Fibroblast of skin of scalp (primary cell): ENCODE measurements at places on chromosomes 4 and X.
A peak's percentile ranks its signal among the peaks of the same experiment; 100 is the strongest.

DNA sequence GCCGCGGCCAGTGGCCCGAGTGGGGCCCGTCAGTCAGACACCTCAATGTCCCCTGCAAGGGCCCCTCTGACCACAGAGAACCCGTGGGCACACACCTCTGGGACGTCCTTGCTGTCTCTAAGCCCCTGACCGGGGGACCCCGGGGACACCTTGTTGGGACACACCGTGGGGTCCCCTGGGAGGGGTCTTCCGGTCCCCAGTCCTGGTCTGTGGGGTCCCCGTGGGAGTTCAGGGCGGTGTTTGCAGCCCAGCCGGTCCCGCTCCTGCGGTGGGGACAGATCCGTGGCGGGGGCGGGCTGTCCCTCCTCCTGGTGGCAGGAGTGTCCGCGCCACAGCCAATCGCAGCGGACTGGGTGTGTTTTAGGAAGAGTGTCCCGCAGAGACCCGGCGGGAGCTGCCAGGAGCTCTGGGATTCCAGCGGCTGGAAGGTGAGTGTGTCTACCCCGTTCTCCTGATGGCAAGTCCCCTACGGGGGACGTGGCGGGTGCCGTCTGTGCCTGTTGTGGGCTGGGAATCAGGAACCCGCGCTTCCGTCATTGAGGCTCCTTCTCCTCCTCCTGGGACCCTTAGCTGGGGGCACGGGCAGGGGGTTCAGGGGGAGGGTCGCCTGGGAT, 5.1 kb upstream of the PLCXD1 start:
- DNase-seq = peak; percentile 60

- DNase-seq = no peak
Observed at GRCh38 chr4:7118013-7118832, 50.4 kb upstream of the GRPEL1 start.

DNA sequence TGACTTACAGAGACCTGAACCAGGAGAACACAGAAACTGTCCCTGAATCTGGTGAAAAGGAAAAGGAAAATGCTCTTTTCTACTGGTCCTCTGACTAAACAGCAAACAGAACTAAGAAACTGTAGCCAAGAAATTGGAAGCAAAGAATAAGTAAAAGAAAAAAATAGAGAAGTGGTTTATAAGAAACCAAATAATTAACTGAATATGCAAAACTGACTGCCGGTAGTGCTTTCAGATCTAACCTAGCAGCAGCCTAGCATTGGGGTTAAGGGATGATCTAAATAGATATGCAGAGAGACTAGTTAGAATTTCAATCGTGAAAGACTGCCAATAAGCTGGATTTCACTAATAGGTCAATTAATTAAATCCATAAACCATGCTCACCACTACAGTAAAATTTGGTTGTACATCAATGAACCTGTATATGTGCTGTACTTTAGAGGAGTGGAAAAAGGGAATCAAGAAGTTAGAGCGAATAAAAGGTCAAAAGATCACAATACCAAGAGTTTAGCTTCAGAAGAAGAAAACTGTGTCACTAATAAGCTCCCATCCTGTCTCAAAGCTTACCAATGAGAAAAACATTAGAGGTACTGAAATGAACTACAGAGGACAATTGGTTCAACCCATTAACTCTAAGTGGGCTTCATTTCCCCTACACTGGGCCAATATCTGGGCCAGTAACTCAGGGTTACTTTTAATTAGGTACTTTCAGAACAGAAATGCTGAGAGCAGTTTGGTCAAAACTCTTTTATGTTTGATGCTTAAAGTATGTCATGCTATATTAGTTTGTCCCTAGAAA, 53.6 kb downstream of the KLHL13 start:
- no peak for DNase-seq

DNA sequence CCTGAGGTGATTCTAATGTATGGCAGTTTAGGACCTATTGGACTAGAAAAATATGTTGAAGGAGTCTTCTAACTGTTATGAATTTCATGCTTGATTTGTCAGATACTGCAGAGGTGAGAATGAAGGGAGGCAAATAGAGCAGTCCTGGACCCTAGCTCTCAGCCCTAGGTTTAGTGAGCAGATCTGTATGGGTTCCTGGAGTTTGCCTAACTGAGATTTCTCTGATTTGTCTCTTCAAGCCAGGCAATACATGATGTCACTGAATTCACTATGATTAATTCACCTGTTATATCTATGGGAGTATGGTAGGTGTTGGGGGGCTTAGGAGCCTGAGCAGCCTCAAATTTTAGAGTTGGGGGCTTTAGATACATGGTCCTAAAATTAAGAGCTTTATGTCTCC, 2.6 kb downstream of the MND1 start:
- no peak for DNase-seq

- no peak for DNase-seq
Observed at GRCh38 chr4:24010994-24011393, 121.1 kb upstream of the PPARGC1A start.

- DNase-seq = no peak
Observed at GRCh38 chr4:99677161-99677560, 19.5 kb upstream of the C4orf54 start.

DNA sequence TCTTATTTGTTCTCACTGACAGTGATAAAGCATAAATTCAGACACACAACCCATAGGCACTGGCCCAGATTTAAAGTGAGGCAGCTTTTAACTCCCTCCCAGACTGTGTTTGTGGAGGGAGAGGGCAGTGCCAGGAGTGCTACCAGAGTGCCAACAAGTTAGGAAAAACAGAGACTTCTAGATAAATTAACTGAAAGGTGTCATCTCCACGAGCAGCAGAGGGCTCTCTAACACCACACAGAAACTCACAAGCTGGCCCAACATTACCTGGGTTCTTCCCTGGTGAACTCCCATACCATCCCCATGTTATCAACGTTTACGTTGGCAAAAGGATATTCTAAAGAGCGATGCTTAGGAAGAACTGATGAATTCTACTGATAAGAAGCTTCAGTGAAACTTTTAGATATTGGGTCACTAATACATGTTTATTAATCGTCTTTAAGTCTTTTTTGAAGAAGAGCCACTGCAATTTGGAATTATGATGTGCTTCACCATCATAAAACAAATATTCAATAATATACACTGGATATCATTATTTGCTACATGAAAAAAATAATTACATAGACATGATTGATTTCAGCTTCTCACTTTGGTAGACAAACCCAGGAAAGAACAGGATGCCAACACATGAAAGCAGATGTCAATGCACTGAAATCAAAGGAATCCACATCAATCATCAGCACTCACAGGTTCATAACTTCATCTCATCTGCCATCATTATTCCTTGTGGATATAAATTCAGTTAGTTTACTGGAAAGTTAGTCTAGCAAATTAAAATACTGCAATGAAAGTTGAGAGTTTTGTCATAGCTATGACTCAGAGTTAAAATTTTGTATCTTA, 121.2 kb upstream of the NAP1L5 start:
- DNase-seq = peak; percentile 43

GRCh38 chr4:26510334-26510964, 20.2 kb upstream of the CCKAR start:
- DNase-seq = no peak

DNA sequence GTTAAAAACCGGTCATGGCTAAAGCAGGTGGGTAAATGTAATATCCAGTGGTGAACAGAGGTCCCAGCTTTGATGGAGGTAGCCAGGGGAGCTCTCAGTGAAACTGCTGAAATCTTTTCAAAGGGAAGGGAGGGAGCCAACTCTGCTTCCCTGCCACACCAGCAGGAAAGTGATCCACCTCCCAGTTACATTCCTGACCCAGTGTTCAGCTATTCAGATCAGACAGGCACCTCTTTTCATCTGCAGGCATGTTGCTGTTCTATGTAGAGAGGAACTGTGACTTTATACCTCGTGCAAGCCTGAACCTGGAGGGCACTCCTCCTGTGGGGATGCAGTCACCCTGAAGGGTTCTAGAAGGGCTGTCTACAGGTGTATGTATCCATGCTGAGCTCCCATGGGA, 37.6 kb downstream of the DCLK2 start:
- DNase-seq = no peak

DNA sequence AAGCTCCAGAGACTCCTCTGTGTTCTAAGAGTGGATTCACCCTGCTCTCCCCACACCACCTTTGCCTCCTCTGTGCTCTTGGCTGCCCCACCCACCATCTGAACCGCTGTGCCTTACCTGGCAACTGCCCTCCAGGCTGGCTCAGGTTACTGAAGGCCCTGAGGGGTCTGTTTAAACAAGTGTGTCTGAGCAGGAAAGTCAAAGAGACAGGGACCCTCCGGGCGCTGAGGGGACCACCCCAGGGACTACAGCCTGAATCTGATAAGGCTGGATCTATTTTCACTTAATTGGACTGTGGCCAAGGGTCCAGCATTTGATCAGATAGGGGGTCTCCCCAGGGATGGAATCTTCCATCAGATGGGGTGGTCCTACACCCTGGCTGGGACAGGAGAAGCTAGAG, 10.4 kb upstream of the MSX1 start:
- no peak for DNase-seq

DNA sequence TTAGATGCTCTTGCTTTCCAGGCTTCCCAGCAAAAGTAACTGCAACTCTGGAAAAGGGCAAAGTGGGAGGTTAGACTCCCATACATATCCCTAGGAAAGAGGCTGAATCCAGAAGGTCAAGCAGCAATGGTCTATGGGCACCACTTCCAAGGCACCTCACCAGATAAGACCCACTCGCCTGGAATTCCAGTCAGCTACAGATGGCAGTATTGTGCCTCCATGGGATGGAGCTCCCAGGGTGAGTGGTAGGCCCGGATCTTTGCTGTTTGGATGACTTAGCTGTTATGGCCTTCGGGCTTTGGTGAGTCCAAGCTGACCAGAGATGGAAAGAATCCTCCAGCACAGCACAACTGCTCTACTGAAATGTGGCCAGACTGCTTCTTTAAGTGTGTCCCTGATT, 688.0 kb downstream of the PCDH19 start:
- DNase-seq = no peak

- peak; percentile 1 for DNase-seq
Observed at GRCh38 chr4:37471971-37472370, 214.2 kb downstream of the RELL1 start.

DNA sequence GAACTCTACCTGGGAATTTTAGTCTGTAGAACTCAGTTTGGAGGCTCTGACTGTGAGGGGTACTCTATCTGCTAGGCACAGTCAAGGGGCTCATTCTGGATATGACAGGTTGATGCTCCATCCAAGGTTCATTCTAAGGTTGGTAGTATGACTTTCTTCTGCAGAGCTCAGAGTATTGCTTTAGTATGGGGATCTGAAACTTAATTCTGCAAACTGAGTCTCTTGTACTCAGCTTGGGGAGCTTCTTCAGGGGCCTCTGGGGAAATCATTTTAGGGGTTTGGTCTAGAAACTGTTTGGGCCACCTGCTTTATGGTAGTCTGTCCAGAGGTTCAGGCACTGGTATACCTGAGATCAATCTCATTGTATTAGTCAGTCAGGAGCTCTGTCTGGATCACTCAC, 9.7 kb upstream of the TSR2 start:
- DNase-seq = no peak

DNA sequence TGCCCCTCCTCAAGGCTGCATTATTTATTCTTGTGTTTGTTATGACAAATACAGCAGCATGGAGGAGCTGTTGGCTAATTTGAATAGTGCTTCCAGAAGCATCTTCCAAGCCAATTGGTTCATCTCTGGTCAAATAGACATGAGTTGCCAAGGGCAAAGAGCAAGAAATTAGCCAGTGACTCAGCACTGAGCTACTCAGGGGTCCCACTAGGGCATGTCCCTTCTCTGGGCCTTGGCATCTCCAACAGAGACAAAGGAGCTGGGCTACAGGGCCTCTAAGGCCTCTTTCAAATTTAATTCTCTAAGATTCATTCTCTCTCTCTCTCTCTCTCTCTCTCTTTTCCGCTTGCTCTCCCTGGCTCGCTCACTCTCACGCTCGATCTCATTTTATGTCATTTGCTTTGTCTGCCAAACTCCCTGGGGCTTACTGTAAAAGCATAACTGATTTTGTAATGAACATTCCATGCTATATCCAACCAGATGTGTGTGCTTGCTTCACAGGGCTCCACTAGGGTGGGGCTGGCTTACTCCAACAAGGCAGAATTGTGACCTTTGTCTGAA, 86.7 kb upstream of the MAGEA4 start:
- peak; percentile 92 for DNase-seq

- no peak for DNase-seq
Observed at GRCh38 chrX:100883654-100884053, 9.5 kb upstream of the NOX1 start.

- no peak for DNase-seq
Observed at GRCh38 chr4:170227928-170228327, 138.2 kb upstream of the AADAT start.

GRCh38 chr4:6495736-6496135, 23.3 kb upstream of the PPP2R2C start:
- DNase-seq = no peak

DNA sequence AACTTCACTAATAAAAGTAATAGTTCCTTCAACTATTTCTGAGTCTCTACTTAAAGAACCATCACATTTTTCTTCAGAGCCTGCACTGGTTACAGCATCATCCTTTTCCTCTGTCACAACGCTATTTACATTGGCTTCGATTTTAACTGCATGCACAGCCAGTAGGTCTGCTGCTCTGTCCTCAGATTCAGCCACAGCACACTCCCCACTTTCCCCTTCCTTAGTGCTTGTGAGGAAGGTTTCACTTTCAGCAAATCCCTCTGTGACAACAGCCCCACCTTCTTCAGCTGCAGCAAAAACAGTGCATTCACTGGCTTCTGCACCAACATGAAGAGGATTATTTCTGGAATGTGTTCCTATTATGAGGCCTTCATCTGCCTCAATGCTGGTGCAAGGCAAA, 25.7 kb downstream of the BOD1L1 start:
- DNase-seq = no peak

DNA sequence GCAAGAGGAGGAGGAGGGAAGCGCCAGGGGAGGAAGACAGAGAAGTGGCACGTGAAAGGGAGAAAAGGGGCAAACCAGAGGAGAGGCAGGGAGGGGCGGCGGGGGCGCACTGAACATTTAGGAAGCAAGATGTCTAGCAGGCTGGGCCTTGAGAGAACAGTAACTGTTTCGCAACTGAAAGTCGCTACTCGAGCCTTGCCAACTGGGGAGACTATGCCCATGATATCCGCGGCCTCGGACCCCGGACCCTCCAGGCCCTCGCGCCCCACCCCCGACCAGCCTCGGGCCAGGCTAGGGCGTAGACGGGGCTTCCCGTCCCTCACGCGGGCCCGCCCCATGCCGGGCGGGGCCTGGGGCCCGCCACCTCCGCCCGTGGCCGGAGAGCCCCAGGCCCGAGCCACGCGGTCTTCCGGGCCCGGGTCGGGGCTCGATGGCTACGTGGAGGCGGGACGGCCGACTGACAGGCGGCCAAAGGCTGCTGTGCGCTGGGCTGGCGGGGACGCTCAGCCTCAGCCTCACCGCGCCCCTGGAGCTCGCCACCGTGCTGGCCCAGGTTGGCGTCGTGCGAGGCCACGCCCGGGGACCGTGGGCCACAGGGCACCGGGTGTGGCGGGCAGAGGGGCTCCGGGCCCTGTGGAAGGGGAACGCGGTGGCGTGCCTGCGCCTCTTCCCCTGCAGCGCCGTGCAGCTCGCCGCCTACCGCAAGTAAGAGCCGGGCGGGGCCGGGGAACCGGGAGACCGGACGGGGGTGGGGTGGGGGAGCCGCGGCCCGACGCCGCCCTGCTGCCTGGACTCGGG, at the start of gene SLC25A43:
Gene SLC25A43 (plus strand): TSS at position 363 of the 798 bp plus-strand sequence. CDS start 68 bp downstream, at position 431.
- DNase-seq = peak; percentile 46

- DNase-seq = peak; percentile 45
Observed at GRCh38 chrX:42567268-42567667, 210.7 kb downstream of the PPP1R2C start.

- peak; percentile 6 for DNase-seq
Observed at GRCh38 chr4:42151568-42152506, 618 bp downstream of the BEND4 start.
